ENCODE measurements at places on chromosomes 16 and 17. TPM values are rescaled to one million over a fixed set of nuclear protein-coding genes. Genes with fewer than 3 reads are reported as not detected.

C17orf58 gene
- total RNA-seq: 12.6 TPM

TENT4B gene
- 25.7 TPM for total RNA-seq

ACSM5 gene
- total RNA-seq: not detected

CHST5 gene
- 0.18 TPM for total RNA-seq

TP53TG3 gene
- total RNA-seq: not detected

ZNF267 gene
- 89.9 TPM for total RNA-seq

TPSG1 gene
- total RNA-seq: not detected

CTDNEP1 gene
- total RNA-seq: 171 TPM

Measured in activated naive CD4-positive, alpha-beta T cell treated with anti-CD3 and anti-CD28 coated beads, Interleukin-2, amount 50 U/mL, for 72 hours (primary cell).